Effector memory CD8-positive, alpha-beta T cell (primary cell): ENCODE measurements at places on chromosomes 16 and 17.

DNA sequence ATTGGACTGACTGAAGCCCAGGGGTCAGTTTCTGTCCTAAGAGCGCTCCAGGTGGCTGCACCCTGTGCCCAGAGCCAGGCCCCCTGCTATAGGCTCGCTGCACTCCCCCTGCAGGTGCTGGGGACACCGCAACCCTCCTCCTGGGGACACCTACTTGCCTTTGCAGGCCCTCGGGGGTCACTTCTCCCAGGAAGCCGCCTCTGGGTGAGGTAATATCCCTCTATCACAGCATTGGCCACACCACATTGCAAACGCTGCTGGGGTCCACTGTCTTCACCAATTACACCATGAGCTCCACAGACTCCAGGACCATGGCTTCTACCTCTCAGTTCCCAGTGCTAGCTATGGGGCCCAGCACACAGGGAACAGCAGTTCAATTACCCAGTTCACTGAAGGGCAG lies 14.9 kb downstream of the USP36 start:
- DNase-seq, result no peak

DNA sequence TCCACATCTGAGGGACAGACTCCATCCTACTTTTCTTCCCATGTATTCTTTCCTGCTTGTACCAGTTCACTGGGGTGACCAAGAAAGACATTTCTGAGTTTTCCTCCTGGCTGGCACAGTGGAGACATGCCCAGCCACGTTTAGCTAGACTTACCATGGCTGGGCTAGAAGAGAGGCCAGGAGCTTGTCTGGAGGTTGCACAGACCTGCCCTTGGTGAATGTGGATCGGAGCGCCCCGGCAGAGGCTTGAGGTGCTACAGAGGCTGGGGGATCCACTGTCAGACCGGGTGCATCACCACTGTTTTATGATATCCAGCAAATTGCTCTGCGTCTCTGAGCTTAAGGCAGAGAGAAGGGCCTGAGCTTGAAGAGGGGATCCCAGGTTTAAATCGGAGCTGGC lies 3.5 kb downstream of the IL4R start:
- DNase-seq, result no peak

DNA sequence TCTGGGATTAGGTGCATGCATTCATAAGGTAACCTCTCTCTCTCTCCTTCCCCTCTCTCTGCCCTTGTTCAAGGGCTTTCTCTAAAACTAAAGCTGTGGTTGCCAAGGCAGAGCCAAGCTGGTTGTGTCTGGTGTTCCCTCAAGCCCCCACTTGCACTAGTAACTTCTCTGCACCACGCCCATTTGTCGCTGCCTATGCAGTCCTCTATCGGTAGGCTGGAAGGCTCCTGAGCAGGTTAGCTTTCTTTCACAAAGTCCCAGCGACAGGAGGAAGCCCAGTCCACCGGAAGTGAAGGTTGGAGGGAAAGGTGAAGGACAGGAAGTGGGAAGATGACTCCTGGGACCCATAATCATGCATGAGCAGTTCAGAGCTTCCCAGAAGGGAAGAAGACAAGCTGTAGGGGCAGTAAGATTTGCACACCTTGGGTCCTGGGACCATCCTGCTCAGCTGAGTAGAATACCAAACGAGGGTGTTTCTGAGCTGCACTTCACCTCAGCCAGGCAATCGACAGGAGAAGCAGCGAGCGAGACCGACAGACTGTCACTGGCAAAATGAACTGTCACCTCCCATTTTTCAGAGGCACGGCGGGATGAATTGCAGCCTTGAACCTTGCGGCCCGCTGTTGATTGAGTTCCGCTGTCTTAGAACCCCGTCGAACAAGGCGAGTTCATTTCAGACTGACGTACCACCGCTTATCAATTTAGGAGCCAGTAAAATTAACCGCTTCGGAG lies 14.7 kb upstream of the SKAP1 start:
- peak; percentile 29 for DNase-seq

GRCh38 chr17:60577147-60577915 lies 22.7 kb upstream of the PPM1D start:
- DNase-seq, result no peak

- DNase-seq, result no peak
Measured at GRCh38 chr16:73028721-73029361, 19.1 kb downstream of the ZFHX3 start.

DNA sequence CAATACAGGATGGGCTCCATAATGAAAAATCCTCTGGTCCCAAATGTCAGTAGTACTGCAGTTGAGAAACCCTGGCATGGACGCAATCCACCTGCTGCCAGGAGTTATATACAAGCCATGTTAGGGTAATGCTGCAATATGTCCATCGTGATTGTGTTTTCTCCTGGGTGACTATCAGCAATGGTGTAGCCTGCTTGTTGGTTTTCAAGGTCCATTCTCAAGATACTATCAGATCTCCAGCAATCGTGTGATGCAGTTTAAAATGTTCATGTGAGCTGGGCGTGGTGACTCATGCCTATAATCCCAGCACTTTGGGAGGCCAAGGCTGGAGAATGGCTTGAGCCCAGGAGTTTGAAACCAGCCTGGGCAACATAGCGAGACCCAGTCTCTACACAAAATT lies 24.0 kb downstream of the ABCC1 start:
- DNase-seq, result no peak
